ENCODE measurements at places on chromosomes 1 and 21.
A peak's percentile ranks its signal among the peaks of the same experiment; 100 is the strongest.

- peak; percentile 3 for DNase-seq
Measured at GRCh38 chr1:55071477-55071876, 32.1 kb downstream of the PCSK9 start.

GRCh38 chr1:199979071-199979470 is 48.4 kb upstream of the NR5A2 start:
- no peak for DNase-seq

- no peak for DNase-seq
Measured at GRCh38 chr1:93607814-93608186, 73.8 kb downstream of the BCAR3 start.

DNA sequence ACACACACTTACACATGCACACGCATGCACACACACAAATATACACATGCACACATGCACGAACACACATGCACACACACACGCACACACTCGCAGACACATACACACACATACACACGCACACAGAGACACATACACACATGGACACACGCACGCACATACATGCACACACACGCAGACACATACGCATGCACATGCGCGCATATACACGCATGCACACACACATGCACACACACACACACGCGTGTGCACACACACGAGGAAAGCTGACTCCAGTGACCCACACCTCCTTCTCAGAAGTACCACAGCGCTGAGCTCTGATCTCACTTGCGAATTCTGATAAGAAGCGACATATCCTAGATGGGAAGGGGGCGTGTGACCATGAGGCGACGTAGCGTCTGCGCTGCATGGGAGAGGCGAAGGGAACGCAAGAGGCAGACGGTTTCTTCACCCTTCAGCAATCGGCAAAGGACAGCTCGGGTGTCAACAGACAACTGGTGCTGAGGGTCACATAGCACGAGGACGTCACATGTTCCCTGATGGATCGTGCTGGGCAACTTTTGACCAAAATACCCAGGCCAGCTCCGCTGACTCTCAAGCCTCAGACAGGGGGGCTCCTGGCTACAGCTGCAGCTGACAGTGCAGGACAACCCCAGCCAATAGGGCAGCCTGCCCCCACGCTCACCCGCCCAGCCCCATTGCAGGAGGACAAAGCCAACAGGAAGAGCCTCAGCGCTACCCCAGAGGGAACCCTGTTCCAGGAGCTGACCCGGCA is 16.0 kb upstream of the PDE9A start:
- no peak for DNase-seq

DNA sequence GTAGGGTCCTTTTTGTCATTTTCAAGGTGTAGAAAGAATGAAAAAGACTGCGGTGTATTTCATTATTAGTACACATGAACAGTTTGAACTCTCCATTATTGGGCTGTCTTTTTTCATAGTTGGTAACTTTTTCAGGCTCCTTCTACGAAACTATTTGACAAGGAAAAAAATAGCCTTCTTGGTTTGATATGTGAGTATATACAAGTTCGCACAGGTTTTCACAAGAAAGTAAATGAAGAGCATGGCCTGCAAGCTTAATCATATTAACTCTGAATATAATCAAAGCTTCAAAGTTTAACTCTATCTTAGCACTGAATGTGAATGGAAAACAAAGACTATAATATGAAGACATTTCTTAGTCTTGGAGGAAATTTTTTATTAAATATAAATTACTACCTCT is 290.0 kb upstream of the ADGRL2 start:
- no peak for DNase-seq

- DNase-seq: no peak
Measured at GRCh38 chr1:78426408-78426807, 64.4 kb upstream of the PTGFR start.

DNA sequence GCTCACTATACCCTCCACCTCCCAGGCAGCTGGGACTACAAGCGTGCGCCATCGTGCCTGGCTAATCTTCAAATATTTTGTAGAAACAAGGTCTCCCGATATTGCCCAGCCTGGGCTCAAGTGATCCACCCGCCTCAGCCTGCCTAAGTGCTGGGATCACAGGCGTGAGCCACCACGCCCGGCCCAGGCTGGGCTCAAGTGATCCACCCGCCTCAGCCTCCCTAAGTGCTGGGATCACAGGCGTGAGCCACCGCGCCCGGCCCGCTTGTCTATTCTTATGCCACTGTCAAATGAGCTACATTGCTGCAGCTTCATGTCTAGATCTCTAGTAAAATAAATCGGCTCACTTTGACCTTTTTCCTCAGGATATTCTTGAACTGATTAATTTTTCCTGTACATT is 107.7 kb upstream of the COL6A1 start:
- DNase-seq: no peak

DNA sequence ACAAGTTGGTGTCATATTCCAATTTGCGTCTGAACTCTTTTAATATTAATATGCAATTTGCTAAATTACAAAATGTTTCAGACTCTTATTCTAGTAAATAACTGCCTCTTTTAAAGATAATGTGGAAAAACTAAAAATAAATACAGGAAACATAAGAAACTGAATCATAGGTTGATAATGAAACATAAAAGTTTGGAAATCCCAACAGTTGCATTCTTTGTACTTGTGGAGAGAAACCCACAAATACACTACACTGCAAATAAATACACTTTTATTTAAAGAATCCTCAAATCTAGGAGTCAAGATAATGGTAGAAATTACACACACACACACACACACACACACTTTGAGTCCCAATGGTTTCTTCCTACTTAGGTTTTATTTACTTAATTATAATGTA is 5.2 kb downstream of the BRINP3 start:
- no peak for DNase-seq

- no peak for DNase-seq
Measured at GRCh38 chr1:203818399-203818798, 23.0 kb downstream of the ZBED6 start.

GRCh38 chr1:210598135-210598652 is 269.5 kb downstream of the HHAT start:
- no peak for DNase-seq

DNA sequence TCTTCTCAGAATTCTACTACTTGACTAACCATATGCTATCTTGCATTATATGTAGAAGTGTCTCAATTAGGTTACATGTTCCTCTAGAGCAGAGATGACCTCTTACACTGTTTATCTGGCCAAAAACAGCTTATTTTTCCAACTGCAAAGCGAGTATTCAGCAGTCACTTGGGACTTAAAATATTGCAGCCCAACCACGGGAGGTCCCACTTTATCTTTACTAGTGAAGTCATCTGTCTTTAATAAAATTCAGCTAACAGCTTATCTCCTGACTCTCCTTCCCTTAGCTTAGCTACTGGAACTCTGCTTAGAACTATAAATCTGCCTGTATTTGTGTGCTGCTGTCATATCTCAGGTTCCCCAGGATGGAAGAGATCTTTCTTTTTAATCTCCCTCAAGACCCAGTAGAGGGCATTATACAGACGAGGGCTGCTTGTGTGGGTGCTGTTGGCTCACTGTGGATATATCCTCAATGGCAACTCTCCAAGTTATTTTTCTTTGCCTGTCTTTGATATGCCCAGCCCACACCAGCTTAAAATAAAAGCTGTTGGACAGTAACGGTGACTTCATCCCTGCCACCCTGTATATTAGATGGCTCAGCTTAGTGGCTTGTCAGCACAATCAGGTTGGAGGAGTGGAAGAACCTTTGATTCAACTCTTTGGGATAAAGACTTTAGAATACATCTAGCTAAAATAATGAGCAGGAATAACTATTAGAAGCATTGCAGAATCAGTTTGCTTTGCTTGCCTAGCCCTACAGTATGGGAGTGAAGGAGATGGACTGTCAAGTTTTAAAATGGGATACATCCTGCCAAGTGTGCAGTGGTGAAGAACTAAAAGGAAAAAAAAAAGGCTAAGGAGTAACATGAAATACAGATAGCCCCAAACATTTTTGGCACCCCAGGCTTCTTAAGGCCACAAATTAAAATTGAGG is 9.6 kb downstream of the ENSA start:
- no peak for DNase-seq

DNA sequence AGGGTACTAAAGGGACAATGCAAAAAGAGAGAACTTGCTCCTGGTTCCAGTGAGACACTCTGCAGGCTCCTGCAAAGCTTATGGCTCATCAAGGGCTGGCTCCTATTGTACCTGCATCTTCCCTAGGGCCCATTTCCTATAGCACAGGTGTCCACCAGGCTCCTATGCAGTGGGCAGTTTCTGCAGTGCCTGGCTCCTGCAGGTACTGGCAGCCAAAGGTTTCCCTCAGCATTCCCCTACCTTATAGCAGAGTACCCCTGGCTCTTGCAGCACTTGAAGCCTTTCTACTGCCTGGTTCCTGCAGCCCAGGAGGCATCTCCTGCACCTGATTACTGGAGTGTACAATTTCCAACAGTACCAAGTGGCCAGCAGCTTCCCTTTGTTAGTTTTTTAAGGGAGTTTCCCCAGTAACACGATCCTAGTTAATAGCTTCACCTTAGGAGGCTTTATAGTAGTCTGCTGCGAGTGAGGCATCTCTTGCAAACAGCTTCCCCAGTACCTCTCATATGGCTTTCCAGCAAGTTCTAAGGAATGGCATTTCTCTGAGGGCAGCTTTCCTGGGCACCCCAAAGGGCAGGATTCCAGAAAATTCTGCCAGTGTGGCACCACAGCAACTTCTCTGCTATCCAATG is 141.7 kb downstream of the DENND1B start:
- no peak for DNase-seq

- no peak for DNase-seq
Measured at GRCh38 chr1:91700332-91700731, 185.6 kb downstream of the TGFBR3 start.

- DNase-seq: no peak
Measured at GRCh38 chr21:42155045-42155855, 63.7 kb upstream of the ABCG1 start.

GRCh38 chr1:207949571-207950195 is 38.8 kb upstream of the CD34 start:
- no peak for DNase-seq

GRCh38 chr1:77468257-77468948 is 186.6 kb downstream of the AK5 start:
- DNase-seq: no peak

- DNase-seq: no peak
Measured at GRCh38 chr1:153919876-153920852, 2.6 kb downstream of the GATAD2B start.

Data from SK-N-MC (cell line).